Activated CD4-positive, alpha-beta T cell treated with anti-CD3 and anti-CD28 coated beads for 36 hours (primary cell): ENCODE measurements at places on chromosomes 4 and X. TPM values are rescaled to one million over a fixed set of nuclear protein-coding genes. Genes with fewer than 3 reads are reported as not detected.

DNA sequence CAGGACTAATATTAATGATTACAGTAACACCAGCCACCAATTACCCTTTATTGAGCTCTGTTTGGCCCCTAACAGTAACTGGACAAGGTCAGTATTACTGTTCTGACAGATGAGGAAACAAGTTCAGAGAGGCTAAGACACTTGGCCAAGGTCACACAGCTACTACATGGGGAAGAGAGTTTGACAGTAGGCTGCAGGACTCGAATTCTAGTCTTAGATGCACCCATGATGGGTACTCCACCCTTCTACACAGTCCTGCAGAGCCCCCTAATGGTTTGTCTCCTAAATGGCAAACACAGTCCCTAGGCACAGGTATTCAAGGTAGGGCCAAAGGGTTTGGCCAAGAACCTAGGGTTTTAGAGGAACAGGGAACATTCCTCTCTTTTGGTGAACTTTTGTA, 93.9 kb downstream of the NSUN7 start:
- peak; percentile 58 for DNase-seq

DNA sequence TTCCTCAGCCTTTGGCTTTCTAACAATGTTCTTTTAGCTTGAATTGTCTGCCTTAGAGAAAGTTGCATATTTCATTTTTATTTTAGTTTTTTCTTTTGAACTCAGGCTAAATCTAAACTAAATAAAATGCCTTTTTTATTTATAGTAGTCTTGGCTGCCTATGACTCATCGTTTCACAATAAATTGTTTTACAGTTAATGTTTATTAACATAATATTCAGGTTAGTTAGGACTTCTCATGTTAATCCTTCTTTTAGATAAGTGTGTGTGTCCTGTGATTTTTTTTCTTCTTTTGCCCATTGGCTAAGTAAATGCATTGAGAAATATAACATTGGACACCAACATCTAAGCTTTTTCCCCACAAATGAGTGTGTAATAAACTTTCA, 1.6 kb downstream of the RP2 start:
- no peak for DNase-seq

- no peak for DNase-seq
These were observed 24.0 kb downstream of the CDKN2AIP start for GRCh38 chr4:183468210-183469095.

DNA sequence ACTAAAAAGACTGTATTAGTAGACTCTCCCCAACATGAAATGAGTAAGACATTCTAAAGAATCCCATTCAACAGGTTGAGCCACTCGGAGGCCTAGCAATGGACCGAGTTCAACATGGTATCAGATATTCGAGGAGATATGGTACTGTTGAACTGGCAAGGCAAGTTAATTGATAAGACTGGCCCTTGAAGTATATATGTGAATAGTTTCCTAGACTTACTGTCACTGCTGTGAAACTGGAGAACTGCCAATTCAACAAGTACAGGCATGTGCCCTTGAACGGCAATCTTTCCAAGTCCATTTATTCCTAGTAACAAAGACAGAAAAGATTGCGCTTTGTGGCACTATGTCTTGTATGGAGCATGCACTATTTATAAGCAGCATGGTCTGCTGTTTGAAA, 24.4 kb downstream of the FAT1 start:
- DNase-seq, result no peak

The LONRF3 gene
- 1.9 TPM for total RNA-seq

- DNase-seq, result no peak
These were observed 131.9 kb downstream of the REELD1 start for GRCh38 chr4:146346276-146346675.

The CCNB3 gene
- total RNA-seq, result 0.25 TPM

The CENPVL2 gene
- total RNA-seq, result not detected

The GAGE12H gene
- not detected for total RNA-seq

DNA sequence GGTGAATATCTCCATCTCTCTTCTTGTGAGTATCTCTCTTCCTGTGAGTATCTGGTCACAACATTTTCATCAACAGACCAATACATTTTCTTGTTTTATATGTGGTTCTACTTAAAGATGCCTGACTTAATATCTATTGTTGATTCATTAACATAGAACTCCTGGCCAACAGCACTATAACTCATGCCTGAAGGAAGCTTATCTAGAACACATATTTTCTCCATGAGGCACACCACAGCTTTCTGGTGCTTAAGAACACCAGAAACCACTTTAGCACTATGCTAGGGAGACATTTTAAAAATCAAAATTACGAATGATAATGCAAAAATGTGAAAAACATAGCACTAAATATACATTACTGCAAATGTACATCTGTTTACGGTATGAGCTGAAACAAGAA, 190.4 kb downstream of the GABRB1 start:
- no peak for DNase-seq

GRCh38 chrX:136130931-136131833, 16.2 kb upstream of the FHL1 start:
- peak; percentile 27 for DNase-seq

The CYTL1 gene
- not detected for total RNA-seq

The UGT2B11 gene
- not detected for total RNA-seq

DNA sequence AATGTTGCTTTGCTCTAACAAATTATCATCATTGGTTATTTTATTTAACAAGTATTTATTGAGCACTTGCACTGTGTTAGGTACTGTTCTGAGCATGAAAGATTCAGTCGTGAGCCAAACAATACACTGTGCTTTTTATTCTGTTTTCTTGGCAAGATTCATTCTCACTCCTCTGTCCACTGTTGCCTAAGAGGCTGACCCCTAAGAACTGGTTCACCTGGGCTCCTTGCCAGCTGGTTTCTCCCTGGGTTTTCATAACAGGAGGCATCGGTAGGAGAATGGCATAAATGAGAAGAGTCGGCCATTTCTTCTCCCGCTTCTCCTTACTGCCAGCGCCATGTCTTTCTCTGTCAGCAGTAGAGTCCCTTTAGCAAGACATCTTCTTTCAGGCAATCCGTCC, 243.7 kb upstream of the DIAPH2 start:
- no peak for DNase-seq

DNA sequence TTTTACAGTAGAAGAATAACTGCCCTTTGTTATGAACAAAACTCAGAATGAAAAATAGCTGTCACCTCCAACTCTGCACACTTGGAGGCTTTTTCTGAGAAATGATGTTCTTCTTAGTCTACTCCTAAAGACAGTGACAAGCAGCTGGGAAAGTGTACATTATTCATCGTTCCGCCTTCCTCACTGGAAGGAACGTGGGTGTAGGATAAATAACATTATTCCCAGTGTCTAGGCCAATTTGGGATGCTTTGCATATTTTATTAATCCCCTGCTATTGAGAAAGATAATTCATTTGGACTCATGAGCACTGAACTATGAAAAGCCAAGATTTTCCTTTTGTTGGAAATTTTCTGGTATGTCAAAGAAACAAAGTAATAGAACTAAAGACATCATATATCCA, 87.8 kb downstream of the VCX2 start:
- no peak for DNase-seq

DNA sequence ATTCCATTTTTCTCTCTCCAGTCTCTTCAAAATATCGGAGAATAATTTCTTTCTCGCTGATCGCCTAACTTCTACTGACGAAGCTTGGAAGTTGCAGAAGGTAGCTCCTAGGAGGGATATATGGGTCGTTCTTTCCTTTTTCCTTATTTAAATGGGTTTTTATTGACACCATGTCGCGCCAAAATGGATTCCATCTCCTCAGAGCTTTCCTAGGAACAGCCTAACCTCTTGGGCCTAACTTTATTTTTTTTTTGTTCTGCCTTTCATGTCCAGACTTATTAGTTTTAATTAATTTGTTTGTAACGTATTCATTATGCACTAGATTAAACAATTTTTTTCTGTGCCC, 359.4 kb upstream of the ZCCHC13 start:
- DNase-seq, result no peak

GRCh38 chr4:153520801-153521329, 54.7 kb downstream of the TMEM131L start:
- DNase-seq, result no peak
